Neural crest cell (in vitro differentiated cells): ENCODE measurements at places on chromosomes 2 and 18.

- peak overlapping the region; percentile 99 for H3K27ac ChIP-seq
- peak overlapping the region; percentile 71 for H3K4me3 ChIP-seq
- peaks cover 60% of the 10 kb centered on the region for H3K4me1 ChIP-seq
Measured at GRCh38 chr2:43068041-43068533, 158.3 kb downstream of the ZFP36L2 start.

GRCh38 chr18:63186520-63187222 is 132.9 kb downstream of the BCL2 start:
- DNase-seq = no peak
- H3K27ac ChIP-seq = no peak overlapping the region
- no peaks in the 10 kb centered on the region for H3K27me3 ChIP-seq

GRCh38 chr18:58363767-58364540 is 264.9 kb downstream of the ALPK2 start:
- H3K4me1 ChIP-seq = peaks cover 12% of the 10 kb centered on the region
- no peaks in the 10 kb centered on the region for H3K27me3 ChIP-seq
- H3K4me3 ChIP-seq = no peak overlapping the region
- H3K27ac ChIP-seq = no peak overlapping the region
- H3K36me3 ChIP-seq = peaks cover 16% of the 10 kb centered on the region
- DNase-seq = no peak

- no peaks in the 10 kb centered on the region for H3K36me3 ChIP-seq
- peak; percentile 33 for DNase-seq
- H3K4me1 ChIP-seq = peaks cover 30% of the 10 kb centered on the region
- H3K27me3 ChIP-seq = no peaks in the 10 kb centered on the region
- H3K4me3 ChIP-seq = no peak overlapping the region
Measured at GRCh38 chr2:16281451-16282335, 341.3 kb downstream of the MYCN start.

GRCh38 chr2:58006952-58007284 is 39.7 kb upstream of the VRK2 start:
- H3K27me3 ChIP-seq = no peaks in the 10 kb centered on the region
- H3K27ac ChIP-seq = no peak overlapping the region
- H3K4me3 ChIP-seq = no peak overlapping the region
- no peaks in the 10 kb centered on the region for H3K36me3 ChIP-seq
- no peak for DNase-seq

DNA sequence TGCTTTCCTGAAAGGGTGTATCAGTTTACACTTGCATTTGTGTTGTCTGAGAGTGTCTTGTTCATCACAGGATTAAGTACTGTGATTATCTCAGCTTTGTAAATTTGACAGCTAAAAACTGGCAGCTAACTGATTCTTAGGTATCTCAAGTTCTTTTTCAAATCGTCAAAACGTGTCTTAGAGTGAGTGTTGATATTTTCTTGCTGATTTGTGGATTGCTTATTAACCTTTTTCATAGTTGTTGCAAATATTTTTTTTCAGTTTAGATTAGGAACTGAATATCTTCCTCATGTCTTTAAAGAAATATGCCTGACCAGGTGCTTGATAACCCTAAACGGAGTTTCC is 41.9 kb downstream of the LRRFIP1 start:
- peaks cover 65% of the 10 kb centered on the region for H3K4me1 ChIP-seq
- DNase-seq = no peak
- H3K4me3 ChIP-seq = no peak overlapping the region
- no peaks in the 10 kb centered on the region for H3K27me3 ChIP-seq

GRCh38 chr18:77134611-77135010 is 2.0 kb upstream of the MBP start:
- H3K27ac ChIP-seq = no peak overlapping the region
- H3K4me3 ChIP-seq = peak overlapping the region; percentile 84
- peaks cover 17% of the 10 kb centered on the region for H3K4me1 ChIP-seq
- DNase-seq = no peak
- H3K27me3 ChIP-seq = peaks cover 51% of the 10 kb centered on the region

DNA sequence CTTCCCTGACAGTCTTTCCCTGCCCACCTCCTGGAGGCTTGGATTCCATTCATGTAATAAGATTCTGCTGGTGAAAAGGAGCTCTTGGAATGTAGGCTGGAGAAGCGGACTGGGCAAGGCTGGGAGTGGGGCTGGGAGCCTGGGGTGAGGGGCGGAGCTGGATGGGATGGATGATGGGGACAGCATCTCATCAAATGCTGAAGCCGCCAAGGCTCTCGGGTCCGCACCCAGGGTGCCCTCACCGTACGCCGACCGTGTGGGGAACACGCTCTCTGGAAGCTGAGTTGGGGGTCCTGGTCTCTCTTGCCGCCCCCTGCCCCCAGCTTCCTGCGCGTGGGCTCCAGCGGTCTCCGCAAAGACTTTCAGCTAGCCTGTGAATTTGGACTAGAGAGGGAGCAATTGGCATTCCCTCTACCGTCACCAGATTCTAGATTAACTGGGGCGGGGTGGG is 9.1 kb downstream of the RAX start:
- H3K36me3 ChIP-seq = no peaks in the 10 kb centered on the region
- DNase-seq = no peak
- no peak overlapping the region for H3K27ac ChIP-seq
- no peak overlapping the region for H3K4me3 ChIP-seq

GRCh38 chr2:157761520-157761919 is 114.6 kb downstream of the ACVR1 start:
- no peak for DNase-seq
- H3K4me1 ChIP-seq = no peaks in the 10 kb centered on the region
- H3K27ac ChIP-seq = no peak overlapping the region
- H3K36me3 ChIP-seq = peaks cover 46% of the 10 kb centered on the region
- no peaks in the 10 kb centered on the region for H3K27me3 ChIP-seq

- no peaks in the 10 kb centered on the region for H3K4me1 ChIP-seq
- no peaks in the 10 kb centered on the region for H3K36me3 ChIP-seq
- H3K27ac ChIP-seq = no peak overlapping the region
Measured at GRCh38 chr2:129748250-129748649, 231.2 kb upstream of the RAB6C start.

GRCh38 chr2:176133389-176133788 is 3.9 kb downstream of the HOXD8 start:
- H3K27ac ChIP-seq = no peak overlapping the region
- H3K36me3 ChIP-seq = no peaks in the 10 kb centered on the region
- peaks cover 93% of the 10 kb centered on the region for H3K27me3 ChIP-seq
- H3K4me3 ChIP-seq = peak overlapping the region; percentile 45
- DNase-seq = no peak

DNA sequence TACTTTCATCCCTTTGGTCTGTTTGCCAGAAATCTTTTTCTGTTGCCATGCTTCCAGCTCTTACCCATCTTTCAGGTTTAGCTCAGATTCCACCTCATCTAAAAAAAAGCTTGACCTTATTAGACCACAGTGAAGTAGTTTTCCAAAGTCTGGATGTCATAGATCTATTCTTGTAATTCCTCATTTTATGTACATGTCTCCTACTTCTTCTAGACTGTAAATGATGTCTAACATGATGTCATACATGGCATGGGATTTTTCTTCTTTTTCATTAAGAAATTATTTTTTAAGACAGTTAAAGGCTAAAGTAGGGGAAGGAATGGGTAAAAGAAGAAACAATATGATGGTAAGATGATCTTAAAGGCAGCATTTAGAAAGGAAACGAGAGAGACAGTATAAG is 11.3 kb downstream of the GLS start:
- no peak overlapping the region for H3K27ac ChIP-seq
- H3K4me3 ChIP-seq = no peak overlapping the region
- peaks cover 6% of the 10 kb centered on the region for H3K36me3 ChIP-seq
- no peak for DNase-seq
- H3K4me1 ChIP-seq = peaks cover 28% of the 10 kb centered on the region
- no peaks in the 10 kb centered on the region for H3K27me3 ChIP-seq

DNA sequence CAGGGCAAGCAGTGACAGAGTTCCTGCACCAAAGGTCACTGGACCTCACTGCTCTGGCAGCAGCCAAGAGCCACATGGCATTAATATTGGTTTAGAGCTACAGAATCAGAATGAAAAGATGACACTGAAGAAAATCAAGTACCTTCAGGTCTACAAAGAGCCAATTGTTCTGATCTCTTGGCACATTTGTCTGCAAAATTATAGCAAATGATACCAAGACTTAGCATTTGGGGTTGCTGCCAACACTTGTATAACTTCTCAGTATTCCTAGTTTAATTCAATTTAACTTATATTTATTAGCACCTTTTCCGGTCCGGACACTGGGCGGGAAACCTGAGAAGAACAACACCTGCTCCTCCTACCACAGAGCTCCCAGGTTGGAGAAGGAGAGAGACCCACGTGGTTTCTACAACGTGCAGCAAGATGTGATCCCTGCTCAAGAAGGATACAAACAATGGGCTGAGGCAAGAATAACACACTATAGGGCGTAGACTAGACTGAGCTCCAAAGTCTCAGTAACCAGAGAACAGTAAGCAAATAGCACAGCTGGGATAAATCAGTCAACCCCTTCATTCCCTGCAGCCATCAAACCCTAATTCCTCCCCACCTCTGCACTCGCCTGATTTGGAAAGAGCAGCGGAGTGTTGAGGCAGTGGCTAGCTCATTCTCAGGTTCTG is 2.4 kb downstream of the LRRC30 start:
- H3K4me1 ChIP-seq = no peaks in the 10 kb centered on the region
- peaks cover 3% of the 10 kb centered on the region for H3K27me3 ChIP-seq
- H3K4me3 ChIP-seq = no peak overlapping the region
- DNase-seq = no peak
- H3K27ac ChIP-seq = no peak overlapping the region

- no peak overlapping the region for H3K27ac ChIP-seq
- H3K27me3 ChIP-seq = no peaks in the 10 kb centered on the region
- H3K36me3 ChIP-seq = no peaks in the 10 kb centered on the region
- H3K4me1 ChIP-seq = peaks cover 4% of the 10 kb centered on the region
- no peak overlapping the region for H3K4me3 ChIP-seq
Measured at GRCh38 chr2:84946204-84947009, 24.6 kb upstream of the KCMF1 start.

GRCh38 chr2:46197672-46198071 is 99.5 kb upstream of the EPAS1 start:
- no peak overlapping the region for H3K4me3 ChIP-seq
- H3K4me1 ChIP-seq = no peaks in the 10 kb centered on the region
- no peaks in the 10 kb centered on the region for H3K27me3 ChIP-seq
- no peak for DNase-seq
